ENCODE measurements at places on chromosomes 16 and 17. TPM values are rescaled to one million over a fixed set of nuclear protein-coding genes. Genes with fewer than 3 reads are reported as not detected.

The XAF1 gene
- total RNA-seq = 16.6 TPM

The OR3A3 gene
- not detected for total RNA-seq

The NKD1 gene
- 0.16 TPM for total RNA-seq

The SPATA22 gene
- 0.51 TPM for total RNA-seq

The HBA2 gene
- 64.7 TPM for total RNA-seq

The CCDC200 gene
- not detected for total RNA-seq

The CFAP119 gene
- 0.46 TPM for total RNA-seq

The KRTAP16-1 gene
- not detected for total RNA-seq

The TNFRSF17 gene
- not detected for total RNA-seq

The DNASE1L2 gene
- total RNA-seq = 0.35 TPM

The TMEM256 gene
- 61.5 TPM for total RNA-seq

The TGFB1I1 gene
- total RNA-seq = 13.2 TPM

The ABCA6 gene
- 29.7 TPM for total RNA-seq

The RBFOX1 gene
- 70.2 TPM for total RNA-seq

The ZNF771 gene
- 6.2 TPM for total RNA-seq

The CD300LG gene
- total RNA-seq = 17.5 TPM

The HAP1 gene
- not detected for total RNA-seq

The WNT9B gene
- 0.13 TPM for total RNA-seq

The NEUROD2 gene
- not detected for total RNA-seq

The TERB1 gene
- total RNA-seq = not detected

The TBC1D3E gene
- total RNA-seq = not detected

The SMIM36 gene
- total RNA-seq = not detected

The SLC12A3 gene
- total RNA-seq = not detected

The CDIP1 gene
- total RNA-seq = 45.2 TPM

The FBXW10B gene
- 0.48 TPM for total RNA-seq

The PAM16 gene
- total RNA-seq = 74.0 TPM

The TEKT5 gene
- not detected for total RNA-seq

The PDIA2 gene
- 1.8 TPM for total RNA-seq

The GPR142 gene
- not detected for total RNA-seq

The CCL1 gene
- total RNA-seq = not detected

The CCL16 gene
- not detected for total RNA-seq

The EVPLL gene
- total RNA-seq = not detected

The FAM171A2 gene
- total RNA-seq = 0.62 TPM

The TLCD1 gene
- total RNA-seq = 1.9 TPM

The SHBG gene
- total RNA-seq = 0.54 TPM

The PIRT gene
- not detected for total RNA-seq

The TMEM220 gene
- total RNA-seq = 7.6 TPM

The CDH13 gene
- total RNA-seq = 166 TPM

The ABAT gene
- total RNA-seq = 3.4 TPM

The FKBP10 gene
- total RNA-seq = 10.6 TPM

The CLEC19A gene
- not detected for total RNA-seq

The KRT222 gene
- total RNA-seq = not detected

The NEURL4 gene
- total RNA-seq = 26.2 TPM

The LITAFD gene
- total RNA-seq = not detected

The VTN gene
- total RNA-seq = 30.2 TPM

The CD300E gene
- total RNA-seq = 0.38 TPM

The ACSM2A gene
- not detected for total RNA-seq

The FBXW10 gene
- total RNA-seq = 0.24 TPM

All from Right ventricle myocardium superior (tissue), 1 donor.